Lower lobe of right lung (tissue), 2 donors: ENCODE measurements at places on chromosomes 1 and 21. TPM values are rescaled to one million over a fixed set of nuclear protein-coding genes. Genes with fewer than 3 reads are reported as not detected.
A peak's percentile ranks its signal among the peaks of the same experiment; 100 is the strongest.

Gene RIMS3
- 4.6 TPM for total RNA-seq

GRCh38 chr1:117928881-117929342 is 509 bp downstream of the GDAP2 start:
- H3K4me3 ChIP-seq: peak overlapping the region; percentile 84
- no peaks in the 10 kb centered on the region for H3K36me3 ChIP-seq
- peak; percentile 78 for DNase-seq
- H3K27ac ChIP-seq: peak overlapping the region; percentile 92
- peaks cover 39% of the 10 kb centered on the region for H3K4me1 ChIP-seq

DNA sequence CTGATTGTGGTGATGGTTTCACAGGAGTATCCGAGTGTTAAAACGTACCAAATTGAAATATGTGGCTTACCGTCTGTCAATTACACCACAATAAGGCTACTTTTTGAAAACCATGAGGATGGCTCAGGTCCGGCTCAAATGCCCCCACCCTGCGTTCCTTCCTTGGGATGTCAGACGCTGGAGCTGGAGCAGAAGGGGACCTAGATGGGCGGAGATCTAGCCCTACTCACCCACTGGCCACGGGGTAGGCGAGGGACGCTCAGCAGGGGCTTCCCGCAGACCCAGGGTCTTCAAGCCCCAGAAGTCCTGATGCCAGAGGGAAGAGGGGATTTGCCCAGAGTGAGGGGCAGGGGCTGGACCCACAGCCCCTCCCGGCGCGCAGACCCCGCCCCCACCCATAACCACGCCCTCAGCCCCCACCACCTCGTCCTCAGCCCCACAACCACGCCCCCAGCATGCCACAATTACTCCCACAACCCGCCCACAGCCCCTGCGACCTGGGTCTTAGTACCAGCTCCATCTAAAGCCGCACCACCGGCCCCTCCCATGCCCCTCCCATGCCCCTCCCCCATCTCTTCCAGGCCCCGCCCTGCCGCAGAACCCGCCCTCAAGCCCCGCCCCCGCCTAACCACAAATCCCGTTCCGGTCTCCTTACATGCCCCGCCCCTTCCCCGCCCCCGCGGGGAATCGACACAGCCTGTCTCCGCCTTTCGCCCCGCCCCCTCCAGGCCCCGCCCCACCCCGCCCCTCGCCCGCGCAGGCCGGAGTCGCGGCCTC is at the start of gene LRRC3:
Gene LRRC3, plus strand, starts transcription at position 764 of the 777 bp plus-strand sequence. CDS start 1,135 bp downstream, outside the sequence.
- peak within 1 kb of the TSS; percentile 71 for H3K4me3 ChIP-seq
- H3K36me3 ChIP-seq: no peaks in the 10 kb centered on the region
- H3K27ac ChIP-seq: peak within 1 kb of the TSS; percentile 18
- H3K27me3 ChIP-seq: peaks cover 3% of the 10 kb centered on the region

- no peak overlapping the region for H3K4me3 ChIP-seq
- no peaks in the 10 kb centered on the region for H3K27me3 ChIP-seq
- DNase-seq: peak; percentile 80
- no peak overlapping the region for H3K27ac ChIP-seq
- H3K4me1 ChIP-seq: peaks cover 9% of the 10 kb centered on the region
- H3K36me3 ChIP-seq: peaks cover 5% of the 10 kb centered on the region
Measured at GRCh38 chr1:147640553-147641165, 29.7 kb downstream of the ACP6 start.

DNA sequence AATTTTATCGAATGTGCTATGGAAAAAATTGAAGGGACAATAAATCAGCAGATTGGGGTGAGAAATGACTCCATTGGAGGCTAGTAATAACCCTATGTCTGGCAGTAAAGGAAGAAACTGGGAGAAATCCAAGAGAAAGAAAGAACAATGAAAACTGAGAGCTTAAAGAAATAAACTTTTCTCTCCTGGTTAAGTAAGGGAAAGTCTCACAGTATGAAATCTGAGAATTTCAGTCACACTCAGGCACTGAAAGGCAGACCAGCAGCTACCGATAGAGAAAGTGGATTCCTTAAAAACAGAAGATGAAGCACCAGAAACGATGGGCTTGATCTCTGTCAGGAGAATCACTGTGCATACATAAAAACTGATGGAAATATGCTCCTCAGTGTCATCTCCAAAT is 404.2 kb downstream of the PLPP3 start:
- H3K27ac ChIP-seq: no peak overlapping the region
- no peaks in the 10 kb centered on the region for H3K36me3 ChIP-seq
- H3K4me1 ChIP-seq: no peaks in the 10 kb centered on the region
- H3K27me3 ChIP-seq: no peaks in the 10 kb centered on the region
- DNase-seq: no peak

GRCh38 chr1:156833603-156834002 is 17.0 kb upstream of the SH2D2A start:
- no peaks in the 10 kb centered on the region for H3K4me1 ChIP-seq
- H3K27me3 ChIP-seq: peaks cover 17% of the 10 kb centered on the region
- no peak overlapping the region for H3K27ac ChIP-seq
- H3K4me3 ChIP-seq: no peak overlapping the region
- no peak for DNase-seq

- H3K4me3 ChIP-seq: no peak overlapping the region
- no peaks in the 10 kb centered on the region for H3K36me3 ChIP-seq
- no peak overlapping the region for H3K27ac ChIP-seq
- no peaks in the 10 kb centered on the region for H3K27me3 ChIP-seq
- H3K4me1 ChIP-seq: peaks cover 14% of the 10 kb centered on the region
Measured at GRCh38 chr1:207245124-207245523, 76.4 kb upstream of the CD55 start.

- DNase-seq: peak; percentile 64
- no peak overlapping the region for H3K4me3 ChIP-seq
- H3K27ac ChIP-seq: no peak overlapping the region
- no peaks in the 10 kb centered on the region for H3K27me3 ChIP-seq
- H3K36me3 ChIP-seq: no peaks in the 10 kb centered on the region
Measured at GRCh38 chr1:182175361-182175931, 113.9 kb upstream of the ZNF648 start.

- H3K4me3 ChIP-seq: peak overlapping the region; percentile 96
- H3K27me3 ChIP-seq: no peaks in the 10 kb centered on the region
- peaks cover 16% of the 10 kb centered on the region for H3K36me3 ChIP-seq
- peak overlapping the region; percentile 75 for H3K27ac ChIP-seq
- peaks cover 20% of the 10 kb centered on the region for H3K4me1 ChIP-seq
Measured at GRCh38 chr1:212413902-212414327, 771 bp downstream of the PACC1 start.

DNA sequence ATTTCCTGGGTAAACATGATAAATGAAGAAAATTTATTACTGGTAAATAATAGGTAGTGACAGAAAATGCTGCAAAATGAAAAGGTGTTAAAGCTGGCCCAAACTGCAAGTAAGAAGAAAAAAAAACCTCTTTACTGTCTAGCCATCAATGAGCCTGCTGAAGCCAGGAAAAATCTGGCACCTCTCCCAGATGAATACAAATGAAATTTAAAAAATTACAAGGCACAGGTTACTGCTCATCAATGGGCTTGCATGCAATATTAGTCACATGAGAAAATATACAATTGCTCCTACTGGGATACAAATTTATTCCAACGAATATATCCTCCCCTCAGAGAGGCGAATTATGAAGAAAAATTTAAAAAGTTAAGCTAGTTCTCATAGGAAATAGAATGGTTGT is 1422.5 kb downstream of the KCNT2 start:
- no peaks in the 10 kb centered on the region for H3K36me3 ChIP-seq
- no peaks in the 10 kb centered on the region for H3K27me3 ChIP-seq
- H3K27ac ChIP-seq: no peak overlapping the region

DNA sequence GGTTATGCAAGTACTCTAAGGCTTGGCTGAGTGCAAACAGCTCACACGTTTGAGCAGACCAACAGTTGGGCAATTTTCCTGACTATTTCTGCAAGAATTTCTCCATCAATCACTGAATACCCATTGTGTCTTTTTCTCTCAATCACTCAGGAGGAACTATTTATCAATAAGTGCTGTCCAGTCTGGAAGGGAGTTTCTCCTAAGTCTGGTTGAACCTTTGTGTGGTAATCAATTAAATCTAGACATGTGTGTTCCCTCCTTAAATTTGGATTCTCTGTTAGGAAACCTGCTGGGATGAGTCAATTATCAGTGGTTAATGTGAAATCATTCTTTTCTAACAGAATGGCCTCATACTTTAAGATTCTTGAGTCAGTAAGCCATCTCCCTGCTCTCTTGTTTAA is 6.8 kb upstream of the AADACL3 start:
- H3K27me3 ChIP-seq: no peaks in the 10 kb centered on the region
- no peaks in the 10 kb centered on the region for H3K36me3 ChIP-seq
- no peaks in the 10 kb centered on the region for H3K4me1 ChIP-seq
- DNase-seq: no peak
- H3K4me3 ChIP-seq: no peak overlapping the region
- no peak overlapping the region for H3K27ac ChIP-seq

DNA sequence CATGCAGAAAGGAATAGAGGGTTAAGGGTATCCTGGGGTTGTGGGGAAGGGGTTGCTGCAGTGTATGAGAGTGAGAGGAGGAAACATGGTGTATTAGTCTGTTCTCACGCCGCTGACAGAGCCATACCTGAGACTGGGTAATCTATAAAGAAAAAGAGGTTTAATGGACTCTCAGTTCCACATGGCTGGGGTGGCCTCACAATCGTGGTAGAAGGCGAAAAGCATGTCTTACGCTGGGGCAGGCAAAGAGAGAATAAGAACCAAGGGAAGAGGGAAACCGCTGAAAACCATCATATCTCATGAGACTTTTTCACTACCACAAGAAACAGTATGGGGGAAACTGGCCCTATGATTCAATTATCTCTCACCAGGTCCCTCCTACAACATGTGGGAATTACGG is 17.7 kb downstream of the OSBPL9 start:
- DNase-seq: no peak
- H3K36me3 ChIP-seq: no peaks in the 10 kb centered on the region
- no peak overlapping the region for H3K4me3 ChIP-seq
- no peaks in the 10 kb centered on the region for H3K27me3 ChIP-seq
- no peaks in the 10 kb centered on the region for H3K4me1 ChIP-seq
- no peak overlapping the region for H3K27ac ChIP-seq

- no peaks in the 10 kb centered on the region for H3K4me1 ChIP-seq
- H3K27ac ChIP-seq: no peak overlapping the region
- H3K27me3 ChIP-seq: no peaks in the 10 kb centered on the region
- no peak for DNase-seq
- no peaks in the 10 kb centered on the region for H3K36me3 ChIP-seq
Measured at GRCh38 chr1:96918406-96918805, 196.8 kb downstream of the PTBP2 start.

DNA sequence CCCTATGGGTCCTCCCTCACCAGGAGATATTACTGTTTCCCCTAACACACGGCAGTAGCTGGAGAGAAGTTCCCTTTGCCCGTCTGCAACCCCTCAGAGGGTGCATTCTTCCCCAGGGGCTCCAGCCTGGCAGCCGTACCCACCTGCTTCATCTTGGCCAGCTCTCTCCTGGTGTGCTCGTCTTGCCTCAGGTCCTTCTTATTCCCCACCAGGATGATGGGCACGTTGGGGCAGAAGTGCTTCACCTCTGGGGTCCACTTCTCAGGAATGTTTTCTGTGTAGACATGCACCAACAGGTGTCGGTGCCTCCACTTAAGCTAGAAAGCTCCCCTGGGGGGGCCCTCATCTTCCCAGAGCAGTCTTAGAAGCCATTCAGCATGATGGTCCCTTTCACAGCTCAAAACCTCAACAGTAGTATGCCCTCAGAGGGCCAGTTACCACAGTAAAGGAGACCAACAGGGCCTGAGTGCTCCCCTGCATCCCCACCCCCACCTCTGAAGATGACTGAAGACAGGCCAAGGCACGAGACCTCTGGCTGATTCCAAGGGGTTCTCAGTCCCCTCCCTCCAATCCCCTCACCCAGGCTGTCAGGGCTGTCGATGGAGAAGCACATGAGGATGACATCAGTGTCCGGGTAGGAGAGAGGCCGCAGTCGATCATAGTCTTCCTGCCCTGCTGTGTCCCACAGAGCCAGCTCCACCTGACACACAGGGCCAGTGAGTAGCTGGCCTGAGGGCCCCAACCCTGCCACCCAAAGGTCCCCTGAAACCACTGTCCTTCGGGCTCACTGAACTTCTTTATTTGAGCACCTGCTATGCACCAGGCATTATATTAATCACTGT is 4.3 kb downstream of the RHOC start:
- peaks cover 79% of the 10 kb centered on the region for H3K4me1 ChIP-seq
- no peak overlapping the region for H3K4me3 ChIP-seq
- peaks cover 57% of the 10 kb centered on the region for H3K36me3 ChIP-seq
- H3K27ac ChIP-seq: peak overlapping the region; percentile 84
